Suppressor macrophage treated with lipopolysaccharide for 1 hour (primary cell): ENCODE measurements at places on chromosomes 16 and 17.

DNA sequence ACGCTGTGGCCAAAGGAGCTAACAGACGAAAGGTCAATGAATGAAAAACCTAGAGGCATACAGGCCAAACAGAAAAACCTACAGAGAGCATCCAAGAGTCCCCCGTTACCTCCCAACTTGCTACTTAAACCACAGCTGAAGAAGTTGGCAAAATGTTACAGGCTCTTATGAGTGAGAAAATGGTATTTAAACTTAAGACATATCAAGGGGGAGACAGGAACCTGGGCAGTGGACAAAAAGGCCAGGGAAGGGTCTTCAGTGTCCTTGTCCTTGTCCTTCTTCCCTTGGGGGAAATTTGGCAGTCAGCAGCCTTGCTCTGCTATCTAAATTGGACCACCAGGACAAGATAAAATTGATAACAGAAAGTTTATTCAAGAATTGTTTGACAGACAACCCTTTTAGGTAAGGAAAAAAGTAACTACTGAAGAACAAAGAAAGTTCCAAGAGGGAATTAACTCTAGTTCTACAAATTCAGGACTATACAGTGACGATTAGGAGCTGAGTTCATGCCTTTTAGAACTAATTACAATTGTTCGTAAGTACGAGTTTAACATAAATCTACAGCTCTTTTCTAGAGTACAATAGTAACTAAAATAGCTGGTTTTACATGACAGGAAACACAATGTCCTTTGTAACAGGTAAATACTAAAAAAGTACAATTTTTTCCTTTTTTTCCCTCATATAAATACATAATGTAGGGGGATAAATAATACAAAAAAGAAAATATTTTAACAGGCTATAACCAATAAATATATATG is 3.8 kb upstream of the HOXB2 start:
- no peak for DNase-seq

DNA sequence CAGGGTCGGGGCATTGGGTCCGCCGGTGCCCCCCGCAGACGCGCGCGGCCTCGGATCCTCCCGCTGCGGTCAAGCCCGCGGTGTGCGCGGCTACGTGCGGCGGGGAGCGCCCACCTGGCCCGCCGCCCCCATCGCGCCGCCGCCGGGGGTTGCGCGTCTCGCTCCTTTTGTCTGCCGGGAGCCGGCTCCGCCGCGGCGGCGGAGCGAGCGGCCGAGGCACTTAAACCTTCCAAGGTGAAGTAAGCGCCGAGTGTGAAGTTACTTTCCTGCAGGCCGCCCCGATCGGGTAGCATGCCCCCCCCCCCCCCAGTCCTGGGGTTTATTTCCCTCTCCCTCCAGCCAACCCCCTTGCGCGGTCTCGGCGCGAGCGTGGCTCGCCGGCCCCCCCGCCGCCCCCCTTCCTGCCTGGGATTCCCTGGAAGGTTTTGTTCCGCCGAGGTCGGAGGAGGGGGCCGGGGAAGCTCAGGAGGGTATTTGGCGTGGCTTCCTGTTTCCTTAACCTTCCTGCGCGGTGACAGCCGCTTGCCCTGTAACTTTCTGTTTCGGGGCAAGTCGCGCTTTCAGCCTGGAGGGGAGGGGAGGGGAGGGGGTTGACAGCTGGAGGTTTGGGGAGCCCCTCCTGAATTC is 56.6 kb upstream of the GSE1 start:
- peak; percentile 65 for DNase-seq

GRCh38 chr16:19284207-19284606 is 1.3 kb upstream of the CLEC19A start:
- DNase-seq, result no peak

- no peak for DNase-seq
These were observed 35.6 kb downstream of the CRLF3 start for GRCh38 chr17:30788918-30789317.

GRCh38 chr17:17809531-17810083 is 27.2 kb downstream of the SREBF1 start:
- no peak for DNase-seq

DNA sequence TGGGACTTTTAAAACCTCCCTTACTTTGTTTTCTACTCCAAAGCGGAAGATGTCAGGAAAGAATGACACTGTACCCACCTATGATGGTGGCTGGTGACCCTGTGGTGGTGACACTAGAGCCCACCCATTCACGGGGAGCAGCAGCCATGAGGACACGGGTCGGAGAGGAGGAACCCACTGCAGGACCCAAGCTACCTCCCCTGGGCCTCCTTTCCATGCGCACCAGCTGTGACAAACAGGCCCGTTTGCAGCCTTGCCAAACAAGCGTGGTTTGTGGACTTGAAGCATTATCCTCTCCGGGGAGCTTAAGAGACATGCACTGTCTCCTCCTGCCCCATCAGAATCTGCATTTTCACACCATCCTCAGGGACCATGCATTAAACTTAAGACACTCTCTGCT is 85.6 kb downstream of the ZFHX3 start:
- DNase-seq, result no peak

- peak; percentile 25 for DNase-seq
These were observed 51.4 kb downstream of the CACNG1 start for GRCh38 chr17:67095803-67096202.

DNA sequence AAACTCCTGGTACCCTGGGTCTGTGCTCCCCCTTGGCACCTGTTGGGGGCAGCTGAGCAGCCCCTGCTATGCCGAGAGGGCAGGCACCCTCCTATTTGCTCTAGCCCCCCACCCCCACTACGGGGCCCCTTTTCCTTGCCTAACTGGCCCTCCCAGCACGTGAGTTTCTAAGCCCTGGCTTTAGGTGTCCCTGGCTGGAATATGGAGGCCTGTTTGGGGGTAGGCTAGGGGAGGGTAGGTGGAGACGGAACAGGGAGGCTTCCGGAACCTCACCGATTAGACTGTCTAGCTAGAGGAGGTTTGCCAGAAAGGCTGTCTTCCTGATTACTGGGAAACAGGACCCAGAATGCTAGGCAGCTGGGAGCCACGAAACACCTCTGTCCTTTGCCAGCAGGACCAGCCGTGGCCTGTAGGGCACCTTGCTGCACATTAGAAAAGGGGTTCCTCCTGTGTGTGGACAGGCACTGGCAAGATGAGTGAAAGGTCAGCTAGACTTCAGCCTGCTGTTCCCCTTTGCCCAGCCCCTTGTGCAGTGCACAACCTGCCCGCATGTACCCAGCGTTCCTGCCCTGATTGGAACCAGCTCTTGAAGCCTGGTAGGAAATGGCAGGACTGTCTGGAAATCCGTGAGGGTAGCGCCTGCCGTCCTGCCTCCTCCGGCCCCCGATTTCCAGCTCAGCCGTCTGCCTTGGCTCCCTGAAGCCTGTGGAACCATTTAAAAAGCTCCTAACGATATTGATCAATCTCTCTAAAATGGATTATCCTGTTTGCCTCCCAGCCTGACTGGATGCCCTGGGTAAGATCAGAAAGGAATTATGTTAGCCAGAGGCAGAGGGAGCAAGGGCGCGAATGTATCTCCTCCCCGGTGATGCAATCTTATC is 83.4 kb upstream of the GSE1 start:
- no peak for DNase-seq

DNA sequence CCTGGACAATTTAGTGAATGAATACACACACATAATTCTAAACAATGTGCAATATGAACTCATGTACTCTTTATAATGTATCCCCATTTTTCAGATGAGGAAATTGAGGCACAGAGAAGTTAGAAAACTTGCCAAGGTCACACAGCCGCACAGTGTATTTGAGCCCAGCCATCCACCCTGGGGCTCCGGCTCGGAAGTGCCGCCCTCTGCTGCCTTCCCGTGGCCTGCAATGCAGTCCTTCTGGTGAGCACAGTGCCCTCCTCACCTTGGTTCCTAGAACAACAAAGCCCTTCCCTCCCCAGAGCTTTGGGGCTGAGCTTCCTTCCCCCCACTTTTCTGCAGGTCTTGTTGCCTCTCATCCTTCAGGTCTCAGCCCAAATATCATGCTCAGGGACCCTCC is 63.7 kb downstream of the C16orf78 start:
- no peak for DNase-seq

DNA sequence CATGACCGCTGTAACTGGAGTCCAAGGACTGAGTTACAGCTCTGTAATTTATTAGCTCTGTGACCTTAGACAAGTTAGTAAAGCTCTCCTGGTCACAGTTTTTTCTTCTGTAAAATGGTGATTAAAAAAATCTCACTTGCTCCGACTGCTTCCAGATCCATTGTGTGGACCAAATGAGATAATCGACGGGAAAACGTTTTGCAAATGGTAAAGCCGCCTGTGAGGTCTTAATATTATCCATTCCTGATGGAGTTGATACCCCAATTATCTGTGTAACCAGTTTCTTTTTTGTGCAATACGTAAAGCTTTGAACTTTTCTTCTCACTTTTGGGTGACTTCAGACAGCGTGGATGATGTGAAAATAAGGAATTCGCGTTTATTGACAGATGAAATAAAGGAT is 422.9 kb downstream of the UTP18 start:
- DNase-seq, result no peak

GRCh38 chr17:1562176-1562643 is 382 bp downstream of the PITPNA start:
- no peak for DNase-seq

- DNase-seq, result no peak
These were observed 13.1 kb downstream of the MPO start for GRCh38 chr17:58267347-58268324.

GRCh38 chr16:10971560-10971961 is 27.2 kb downstream of the CLEC16A start:
- DNase-seq, result peak; percentile 80

GRCh38 chr16:46562979-46563378 is 58.2 kb downstream of the SHCBP1 start:
- no peak for DNase-seq

DNA sequence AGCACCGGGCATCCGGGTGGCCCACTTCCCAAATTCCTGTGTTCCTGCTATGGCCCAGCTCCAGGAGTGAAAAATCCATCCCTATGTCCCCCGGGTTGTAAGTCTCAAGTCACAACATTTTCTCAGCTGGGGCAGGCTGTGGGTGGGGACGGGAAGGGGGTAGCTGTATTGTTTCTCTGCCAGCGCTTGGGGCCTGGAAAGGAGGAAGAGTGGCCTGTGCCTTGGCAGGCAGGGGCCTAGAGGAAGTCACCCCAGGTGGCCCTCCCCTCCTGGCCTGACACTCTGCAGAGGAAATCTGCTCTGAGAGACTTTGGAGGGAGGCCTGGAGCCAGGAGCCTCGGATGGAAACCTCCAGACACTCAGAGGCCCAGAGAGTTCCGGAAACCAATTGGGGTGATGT is 10.6 kb upstream of the SCN4A start:
- peak; percentile 36 for DNase-seq

DNA sequence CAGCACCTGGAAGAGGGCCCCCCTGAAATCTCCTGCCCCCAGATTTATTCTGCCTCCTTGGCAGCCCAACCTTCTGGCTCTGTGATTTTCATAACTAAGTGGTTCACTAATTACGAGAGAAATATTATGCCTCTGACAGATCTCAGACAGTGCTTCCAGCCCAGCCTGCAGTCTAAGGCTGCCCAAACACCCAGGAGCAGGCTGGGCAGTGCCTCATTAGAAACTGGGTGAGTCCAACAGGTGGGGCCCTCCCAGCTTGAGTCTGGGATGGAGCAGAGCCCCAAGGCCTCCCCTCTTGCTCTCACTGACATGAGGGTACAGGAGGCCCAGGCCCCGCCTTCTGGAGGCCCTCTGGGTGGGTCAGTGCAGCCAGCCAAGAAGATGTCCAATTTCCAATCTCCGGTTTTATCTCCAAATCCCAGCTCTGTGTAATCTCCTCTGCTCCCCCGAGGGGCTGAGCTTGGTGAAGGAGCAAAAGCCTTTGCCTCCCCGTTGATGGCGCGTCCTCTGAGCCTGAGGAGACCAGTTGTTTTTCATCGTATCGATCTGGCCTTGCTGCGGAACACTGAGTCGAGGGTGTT is 20.1 kb upstream of the ABCC3 start:
- no peak for DNase-seq

DNA sequence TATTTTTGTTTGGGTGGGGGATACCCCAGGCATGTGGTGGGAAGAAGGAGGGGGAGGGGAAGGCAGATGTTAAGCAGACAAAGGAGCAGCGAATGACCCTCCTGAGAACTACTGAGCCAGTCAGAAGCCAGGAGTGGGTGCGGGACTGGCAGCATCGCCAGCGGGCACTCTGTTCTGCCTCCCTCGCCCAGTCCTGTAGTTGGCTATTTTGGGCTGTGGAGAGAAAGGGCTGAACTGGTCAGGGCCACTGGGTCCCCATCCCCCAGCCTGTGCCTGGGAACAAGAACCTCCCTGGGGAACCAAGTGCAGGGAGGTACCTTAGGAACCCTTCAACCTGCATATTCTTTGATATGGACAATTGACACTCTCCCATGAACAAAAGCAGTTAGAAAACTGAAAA is 6.4 kb downstream of the LRRC3C start:
- no peak for DNase-seq

- peak; percentile 43 for DNase-seq
These were observed 32.6 kb upstream of the CBFA2T3 start for GRCh38 chr16:89009343-89010209.

DNA sequence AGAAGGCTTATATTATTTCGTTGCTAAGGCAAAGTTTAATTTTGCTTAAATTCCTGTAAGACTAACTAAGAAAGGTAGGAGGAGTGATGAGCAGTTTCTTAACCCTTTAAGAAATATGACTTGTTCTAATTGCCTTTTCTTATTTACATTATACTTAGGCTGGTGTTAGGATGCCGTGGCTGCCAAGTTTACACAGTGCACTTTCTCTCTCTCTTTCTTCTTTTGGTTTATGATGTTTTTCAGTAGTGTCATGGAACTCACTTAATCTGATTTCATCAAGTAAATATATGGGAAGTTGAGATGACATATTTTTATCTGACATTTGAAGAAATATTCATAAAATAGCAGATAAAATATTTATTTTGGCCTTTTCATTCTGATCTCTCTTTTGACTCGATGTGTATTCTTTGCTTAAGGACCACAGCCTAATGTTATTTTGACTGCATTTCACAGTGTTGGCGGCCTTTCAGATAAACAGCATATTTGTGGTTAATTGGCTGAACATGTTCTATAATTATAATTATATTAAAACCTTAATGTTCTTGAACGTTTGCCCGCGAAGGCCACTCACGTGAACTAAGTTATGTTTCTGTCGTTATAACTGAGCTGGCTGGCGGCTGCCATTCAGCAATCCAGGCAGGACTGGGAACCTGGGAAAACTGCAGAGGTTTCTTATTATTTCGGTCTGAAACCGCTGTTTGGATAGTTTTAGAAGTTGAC is 191.6 kb downstream of the WWOX start:
- no peak for DNase-seq

DNA sequence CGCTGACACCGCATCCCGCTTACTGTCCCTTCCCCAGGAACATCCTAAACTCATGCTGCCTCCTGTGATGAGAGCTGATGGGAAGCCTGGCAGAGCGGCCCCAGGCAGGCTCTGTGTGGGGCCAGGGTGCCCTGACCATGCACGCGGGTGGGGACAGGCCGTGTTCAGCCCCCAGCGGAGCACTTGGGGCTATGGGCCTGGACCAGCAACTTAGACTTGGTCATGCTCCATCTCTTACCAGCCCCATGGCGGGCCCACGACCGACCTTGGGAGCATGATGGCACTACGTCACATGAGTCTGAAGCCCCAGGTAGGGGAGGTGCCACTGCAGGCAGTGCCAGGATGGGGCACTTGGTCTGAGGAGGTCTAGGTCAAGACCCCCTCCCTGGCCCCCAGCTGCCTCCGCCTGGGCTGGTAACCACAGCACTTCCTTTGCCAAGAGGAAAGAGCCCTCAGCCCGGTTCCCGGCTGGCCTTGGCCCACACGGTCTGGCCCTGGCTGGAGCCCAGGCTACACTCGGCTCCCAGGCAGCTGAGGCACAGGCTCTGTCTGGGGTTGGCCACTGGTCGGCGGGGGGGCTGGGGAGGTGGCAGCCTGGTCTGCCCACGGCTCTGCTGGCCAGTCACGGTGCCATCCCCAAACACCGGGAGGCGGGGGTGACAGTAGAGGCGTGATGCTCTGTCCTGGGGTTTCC is 25.7 kb downstream of the BAHCC1 start:
- DNase-seq, result peak; percentile 34
